Eye (tissue), 1 donor: ENCODE measurements at places on chromosomes 12 and 14.

DNA sequence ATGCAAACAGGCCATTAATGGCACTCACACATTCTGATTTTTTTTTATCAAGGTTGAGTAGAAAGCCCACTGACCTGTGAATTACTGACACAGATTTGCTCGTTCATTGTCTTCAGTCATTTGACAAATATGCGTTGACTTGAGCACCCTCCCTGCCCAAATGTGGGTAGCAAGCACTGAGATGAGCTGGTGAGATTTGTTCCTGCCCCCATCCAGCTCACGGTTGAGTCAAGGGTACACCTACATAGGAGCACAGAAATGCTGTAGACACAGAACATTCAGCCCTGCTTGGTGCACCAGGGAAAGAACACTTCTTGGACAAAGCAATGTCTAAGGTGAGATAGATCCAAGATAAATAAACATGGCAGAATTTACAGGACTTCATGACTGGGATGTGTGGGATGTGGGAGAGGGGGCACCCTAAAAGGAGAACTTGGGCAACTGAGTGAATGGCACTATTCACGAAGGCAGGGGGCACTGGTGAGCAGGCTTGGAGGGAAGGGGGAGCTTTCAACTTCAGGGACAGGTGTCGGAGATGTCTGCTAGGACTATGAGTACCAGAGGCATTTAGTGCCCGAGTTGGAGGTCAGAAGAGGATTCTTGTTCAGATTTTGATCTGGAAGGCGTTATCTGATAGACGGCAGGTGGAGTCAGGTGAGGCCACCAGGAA is 213.4 kb downstream of the VRK1 start:
- DNase-seq, result no peak

- no peak for DNase-seq
Measured at GRCh38 chr14:53193193-53193592, 40.1 kb upstream of the DDHD1 start.

DNA sequence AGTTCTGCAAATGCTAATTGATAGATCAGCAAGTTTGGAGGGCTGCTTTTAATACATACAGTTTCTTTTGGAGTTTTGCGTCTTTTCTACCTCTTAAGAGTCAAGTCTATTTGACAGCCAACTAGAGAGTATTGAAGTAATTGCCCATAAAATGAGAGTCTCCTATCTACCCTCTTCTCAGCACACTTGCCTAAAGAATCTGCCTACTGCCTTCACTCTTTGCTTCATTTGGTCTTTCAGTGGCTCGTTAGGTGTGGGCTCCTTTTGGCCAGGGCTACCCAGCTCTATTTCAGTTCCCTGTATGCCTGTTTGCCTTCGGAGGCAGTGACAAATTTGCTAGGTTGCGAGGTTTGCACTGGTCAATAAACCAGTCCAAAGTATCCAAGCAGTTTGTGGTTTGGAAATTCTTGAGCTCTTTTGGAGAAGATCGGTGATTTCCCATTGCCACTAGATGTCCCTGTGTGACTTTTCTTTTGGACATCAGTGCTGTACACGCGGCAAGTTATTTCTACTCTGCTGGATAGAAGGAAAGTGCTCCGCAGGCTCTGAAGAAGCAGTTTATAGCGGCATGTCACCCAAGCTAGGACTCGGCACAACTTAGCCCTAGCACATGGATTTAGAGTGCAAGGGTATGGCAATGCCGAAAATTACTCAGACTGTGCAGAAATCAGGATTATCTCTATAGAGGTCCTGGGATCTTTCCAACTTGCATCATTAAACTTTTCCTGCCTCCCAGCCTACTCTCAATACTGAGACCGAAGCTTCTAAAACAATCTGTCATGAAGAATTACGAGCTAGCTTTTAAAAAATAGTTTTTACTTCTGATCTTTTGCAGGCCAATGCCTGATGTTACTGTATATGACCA is 38.6 kb downstream of the MGST1 start:
- DNase-seq, result peak; percentile 83

- DNase-seq, result no peak
Measured at GRCh38 chr14:98965076-98965475, 306.9 kb downstream of the BCL11B start.
